ENCODE measurements at places on chromosomes 11 and 22.

DNA sequence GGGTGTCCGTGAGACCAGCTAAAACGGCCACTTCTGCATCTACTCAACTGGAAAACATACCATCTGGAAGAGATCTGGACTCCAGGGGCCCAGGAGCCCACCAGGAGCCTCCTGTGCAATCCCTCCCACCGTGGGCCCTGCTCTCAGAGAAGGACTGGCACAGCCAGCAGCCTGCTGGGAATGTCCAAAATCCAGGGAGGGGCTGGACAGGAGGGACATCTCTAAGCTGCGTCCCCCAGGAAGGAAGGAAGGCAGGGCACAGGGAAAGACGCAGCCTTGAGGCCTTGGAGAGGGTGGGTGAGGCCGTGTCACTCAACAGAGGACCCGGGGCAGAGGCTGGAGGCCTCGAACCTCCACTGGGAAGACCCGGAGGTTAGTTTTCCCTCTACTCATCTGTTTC lies 78.0 kb downstream of the PHF21B start:
- DNase-seq: no peak

DNA sequence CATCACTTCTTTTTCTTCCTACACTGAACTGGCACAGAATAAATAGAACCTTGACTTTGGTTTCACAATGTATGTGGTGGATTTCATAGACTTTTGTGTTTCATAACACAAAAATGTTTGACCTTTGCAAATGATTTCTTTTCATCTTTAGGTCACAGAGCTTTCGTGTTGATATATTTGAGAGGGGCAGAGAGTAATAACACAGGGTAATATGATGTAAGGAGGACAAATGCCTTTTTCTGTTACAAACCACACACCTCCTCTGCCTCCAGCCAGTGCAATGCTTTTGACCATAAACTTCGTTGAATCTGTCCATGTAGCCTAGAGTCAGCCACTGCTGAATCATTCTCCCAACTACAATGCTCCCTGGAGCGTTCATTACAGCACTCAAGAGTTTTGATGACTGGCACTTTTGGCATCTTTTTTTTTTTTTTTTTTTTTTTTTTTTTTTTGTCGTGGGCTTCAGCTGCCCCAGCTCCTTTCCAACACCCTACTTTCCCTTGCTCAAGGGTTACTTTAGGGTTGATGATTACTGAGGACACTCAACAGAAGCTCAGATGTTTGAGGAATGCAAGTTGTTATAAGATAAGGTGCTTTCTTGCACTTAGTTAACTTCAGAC lies 11.4 kb upstream of the CAT start:
- DNase-seq: no peak

GRCh38 chr11:117704395-117705100 lies 92.5 kb downstream of the DSCAML1 start:
- no peak for DNase-seq

DNA sequence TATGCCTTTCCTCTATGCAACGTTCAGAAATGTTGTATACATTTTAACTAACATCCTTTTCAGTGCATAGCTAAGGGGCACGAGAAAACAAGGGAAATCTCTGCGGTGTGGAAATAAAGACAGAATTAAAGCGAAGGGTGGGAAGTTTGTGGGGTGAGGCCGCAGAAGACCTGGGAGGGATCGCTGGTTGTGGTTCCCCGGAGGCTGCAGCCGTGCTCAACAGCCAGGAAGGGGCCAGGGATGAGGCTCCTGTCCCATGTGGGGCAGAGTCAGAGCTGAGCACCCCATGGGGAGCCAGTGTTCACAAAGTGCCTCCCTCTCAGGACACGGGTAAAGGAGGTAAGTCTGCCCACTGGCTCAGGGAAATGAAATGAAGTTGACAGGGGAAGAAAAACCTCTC lies 67.5 kb downstream of the MYEOV start:
- no peak for DNase-seq

DNA sequence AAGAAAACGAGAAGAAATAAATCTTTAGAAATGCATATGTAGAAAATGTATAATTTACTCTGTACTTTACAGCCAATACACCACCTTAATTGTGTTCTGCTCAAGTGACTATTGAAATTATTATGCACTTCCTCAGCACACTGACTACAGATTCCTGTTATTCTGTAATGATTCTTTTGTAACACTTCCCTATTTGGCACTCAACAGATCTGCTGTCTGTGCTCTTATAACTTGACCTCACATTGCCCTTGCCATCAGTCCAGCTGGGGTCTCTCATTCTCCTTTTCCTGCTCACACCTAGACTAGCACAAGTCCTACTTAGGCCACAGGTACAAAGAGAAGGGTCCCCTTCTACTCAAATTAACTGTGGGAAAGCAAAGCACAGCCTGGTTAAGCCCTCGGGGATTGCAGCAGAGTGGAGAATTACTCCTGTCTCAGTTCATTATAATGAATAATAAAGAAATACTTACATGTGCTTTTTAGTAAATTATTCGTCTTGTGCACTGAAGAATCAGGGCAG lies 860.4 kb downstream of the OPCML start:
- no peak for DNase-seq

GRCh38 chr11:75925785-75926164 lies 110.8 kb downstream of the UVRAG start:
- no peak for DNase-seq

DNA sequence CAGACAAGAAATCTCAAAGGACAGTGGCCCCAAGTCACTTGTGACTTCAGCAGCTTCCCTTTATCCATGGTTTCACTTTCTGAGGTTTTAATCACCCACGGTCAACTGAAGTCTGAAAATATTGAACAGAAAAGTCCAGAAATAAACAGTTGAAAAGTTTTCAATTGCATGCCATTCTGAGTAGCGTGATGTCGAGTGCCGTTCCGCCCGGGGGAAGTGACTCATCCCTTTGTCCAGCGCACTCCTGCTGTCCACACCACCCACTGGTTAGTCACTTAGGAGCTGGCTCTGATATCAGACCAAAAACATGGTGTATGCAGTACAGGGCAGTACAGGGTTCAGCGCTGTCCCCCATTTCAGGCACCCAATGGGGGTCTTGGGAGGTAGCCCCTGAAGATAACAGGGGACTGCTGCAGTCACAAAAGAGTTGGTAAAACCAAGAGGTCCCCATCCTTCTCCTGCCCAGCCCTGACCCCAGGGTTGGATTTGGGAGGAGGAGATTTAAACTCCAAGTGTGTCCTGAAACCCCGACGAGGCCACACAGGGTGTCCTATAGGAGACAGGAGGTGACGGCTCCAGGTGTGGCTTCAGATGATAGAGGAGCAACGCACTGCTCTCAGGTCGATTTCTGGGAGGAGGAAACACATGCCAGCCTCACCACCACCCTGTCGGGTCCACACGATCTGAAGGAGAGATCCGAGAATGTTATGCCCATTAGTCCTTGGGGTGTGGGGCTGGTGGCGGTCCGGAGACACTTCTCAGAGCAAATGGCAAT lies 390.1 kb downstream of the CTTN start:
- DNase-seq: no peak

DNA sequence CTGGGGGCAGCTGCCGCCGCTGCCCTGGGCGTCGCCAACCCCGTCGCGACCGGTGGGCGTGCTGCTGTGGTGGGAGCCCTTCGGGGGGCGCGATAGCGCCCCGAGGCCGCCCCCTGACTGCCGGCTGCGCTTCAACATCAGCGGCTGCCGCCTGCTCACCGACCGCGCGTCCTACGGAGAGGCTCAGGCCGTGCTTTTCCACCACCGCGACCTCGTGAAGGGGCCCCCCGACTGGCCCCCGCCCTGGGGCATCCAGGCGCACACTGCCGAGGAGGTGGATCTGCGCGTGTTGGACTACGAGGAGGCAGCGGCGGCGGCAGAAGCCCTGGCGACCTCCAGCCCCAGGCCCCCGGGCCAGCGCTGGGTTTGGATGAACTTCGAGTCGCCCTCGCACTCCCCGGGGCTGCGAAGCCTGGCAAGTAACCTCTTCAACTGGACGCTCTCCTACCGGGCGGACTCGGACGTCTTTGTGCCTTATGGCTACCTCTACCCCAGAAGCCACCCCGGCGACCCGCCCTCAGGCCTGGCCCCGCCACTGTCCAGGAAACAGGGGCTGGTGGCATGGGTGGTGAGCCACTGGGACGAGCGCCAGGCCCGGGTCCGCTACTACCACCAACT lies 1.0 kb downstream of the FUT4 start:
- DNase-seq: no peak

DNA sequence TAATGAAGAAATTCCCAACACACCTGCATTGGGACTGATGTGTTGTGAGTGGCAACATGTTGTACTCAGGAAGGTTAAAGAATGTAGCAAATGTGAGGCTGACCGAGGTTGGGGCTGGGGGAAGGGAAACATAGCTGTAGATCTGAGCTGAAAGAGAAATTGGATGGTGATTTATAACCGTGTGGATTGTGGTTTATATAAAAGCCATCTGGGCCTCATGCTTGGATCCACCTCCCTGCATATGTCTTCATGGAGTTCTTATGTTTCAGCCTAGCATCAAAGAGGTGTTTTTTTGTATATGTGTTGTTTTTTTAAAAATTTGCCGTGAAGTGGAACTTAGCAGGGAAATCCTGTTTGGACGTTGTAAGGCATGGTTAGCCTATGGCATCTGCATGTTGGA lies 141.3 kb downstream of the NAV2 start:
- DNase-seq: no peak

DNA sequence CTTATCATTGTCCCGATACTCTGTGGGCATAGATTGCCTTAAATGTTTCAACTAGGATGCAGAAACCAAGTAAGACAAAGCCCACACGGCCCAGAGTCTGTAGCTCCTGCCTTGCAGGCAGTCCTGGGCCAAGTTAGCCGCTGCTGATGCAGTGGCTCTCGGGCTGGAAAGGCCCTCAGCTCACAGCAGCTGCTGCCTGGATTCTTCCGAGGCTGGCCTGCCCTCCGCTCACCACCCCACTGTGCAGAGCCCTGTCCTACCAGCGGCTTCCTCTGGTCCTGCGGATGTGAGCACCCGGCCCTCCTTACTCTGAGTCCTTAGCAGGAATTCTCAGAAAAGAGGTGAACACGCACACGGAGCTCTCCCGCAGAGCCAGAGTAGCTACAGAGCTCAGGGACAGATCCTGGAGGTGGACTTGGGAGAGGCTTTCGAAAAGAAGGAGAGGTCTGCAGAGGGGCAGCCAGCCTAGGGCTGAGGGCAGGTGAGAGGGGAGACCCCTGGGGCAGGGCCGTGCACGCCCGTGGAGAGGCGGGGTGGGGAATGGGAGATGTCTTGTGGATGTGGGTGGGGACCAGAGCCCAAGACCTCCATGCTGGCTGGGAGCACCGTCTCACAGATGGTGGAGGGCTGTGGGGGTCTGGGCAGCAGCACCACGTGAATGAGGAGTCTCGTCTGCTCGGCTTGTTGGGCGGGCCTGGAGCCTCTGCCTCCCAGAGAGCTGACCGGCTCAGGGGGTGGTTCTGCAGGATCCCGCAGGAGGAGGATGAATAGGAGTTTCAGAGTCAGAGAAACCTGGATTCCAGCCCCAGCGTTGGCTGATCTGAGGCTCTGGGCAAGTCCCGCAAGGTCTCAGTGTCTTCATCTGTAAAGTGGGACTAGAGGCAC lies 117.4 kb upstream of the B3GAT1 start:
- no peak for DNase-seq

DNA sequence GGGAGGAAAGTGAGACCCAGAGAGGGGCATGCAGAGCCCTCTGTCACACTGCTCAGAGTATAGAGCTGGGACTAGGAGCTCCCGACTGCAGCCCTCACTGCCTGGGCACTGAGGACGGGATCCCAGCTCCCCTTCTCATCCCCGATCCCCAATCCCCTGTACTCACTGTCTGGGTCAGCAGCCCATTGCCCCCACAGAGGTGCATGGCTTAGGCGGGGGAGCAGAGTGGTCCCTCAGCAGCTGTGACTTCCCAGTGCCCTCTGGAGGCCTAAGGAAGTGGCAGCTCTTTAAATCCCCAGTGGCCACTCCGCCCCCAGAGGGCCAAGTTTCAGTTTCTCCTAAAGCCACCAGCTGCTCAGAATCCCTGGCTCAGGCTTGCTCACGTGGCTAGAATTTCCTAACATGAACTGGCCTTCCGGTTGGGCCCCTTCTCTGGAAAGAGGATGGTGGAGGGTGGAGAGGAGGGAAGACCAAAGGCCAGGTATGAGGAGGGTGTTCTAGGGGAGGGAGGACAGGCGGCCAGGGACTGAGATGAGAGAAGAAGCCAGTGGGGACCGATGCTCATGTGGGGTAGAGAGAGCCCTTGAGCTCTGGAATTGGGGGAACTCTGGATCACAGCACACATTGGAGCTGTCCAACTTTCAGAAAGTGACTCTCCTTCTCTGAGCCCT lies at the start of gene BATF2:
Gene BATF2 (minus strand): TSS at position 262 of the 671 bp plus-strand sequence. CDS start 57 bp downstream, at position 205.
- no peak for DNase-seq

GRCh38 chr11:118434123-118434552 lies 2.2 kb upstream of the KMT2A start:
- no peak for DNase-seq
